ENCODE measurements at places on chromosomes 5 and 9.

DNA sequence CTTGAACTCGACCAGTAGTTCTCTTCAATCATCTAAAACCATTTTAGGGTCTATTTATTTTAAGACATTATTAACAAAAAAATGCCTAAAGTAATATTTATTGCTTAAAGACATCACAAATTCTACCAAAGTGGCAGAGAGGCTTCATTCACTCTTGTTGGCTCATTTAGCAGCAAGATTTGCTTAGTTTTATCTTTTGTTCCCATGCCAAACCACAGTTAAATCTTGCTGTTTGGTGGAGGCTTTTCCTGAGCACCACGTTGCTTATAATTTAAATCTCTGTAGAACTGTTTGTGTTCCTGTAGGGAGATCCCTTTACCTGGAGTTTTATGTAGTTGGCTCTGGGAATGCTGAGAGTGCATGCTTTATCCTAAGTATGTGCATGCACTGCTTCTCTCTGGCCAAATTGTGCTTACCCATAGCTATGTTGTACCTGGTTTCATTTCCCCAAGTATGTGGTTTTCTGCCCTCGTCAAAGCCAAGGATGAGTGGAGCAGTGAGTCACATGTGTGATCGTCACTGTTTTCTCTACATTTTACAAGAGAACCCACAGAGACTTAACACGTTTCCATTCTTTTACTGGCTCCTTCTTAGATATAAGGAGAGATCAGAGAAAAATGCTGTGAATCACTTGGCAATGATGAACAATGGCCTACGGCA, 42.1 kb upstream of the MAST4 start:
- DNase-seq: peak; percentile 30

- DNase-seq: no peak
Observed at GRCh38 chr5:160991205-160991604, 139.2 kb upstream of the ATP10B start.

GRCh38 chr9:93131599-93132286, 2.3 kb downstream of the NINJ1 start:
- no peak for DNase-seq

DNA sequence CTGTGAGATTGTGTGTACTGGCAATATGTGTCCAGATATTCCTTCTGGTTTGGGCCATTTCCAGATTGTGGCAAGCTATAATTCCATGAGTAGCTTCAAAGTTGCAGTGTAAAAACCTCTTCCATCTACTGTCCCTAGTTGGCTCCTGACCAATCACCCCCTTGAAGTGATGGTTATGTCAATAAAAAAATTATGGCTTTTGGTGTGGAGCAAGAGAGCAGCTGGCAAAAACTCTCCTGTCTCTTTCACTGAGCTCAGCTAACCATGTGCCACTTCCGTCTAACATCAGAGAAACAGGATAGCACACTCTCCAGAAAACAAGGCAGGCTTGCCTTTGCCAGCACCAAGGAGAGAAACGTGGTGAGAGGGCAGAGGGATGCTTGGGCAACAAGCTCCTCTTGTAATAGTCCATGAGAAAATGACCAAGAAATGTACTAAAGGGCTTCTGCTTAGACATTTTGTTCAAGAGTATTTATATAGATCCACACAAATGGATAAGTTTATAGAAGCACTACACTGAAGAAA, 914.4 kb upstream of the SEMA6A start:
- DNase-seq: no peak
